Vagina (tissue), 2 donors: ENCODE measurements at places on chromosomes 2 and 18. TPM values are rescaled to one million over a fixed set of nuclear protein-coding genes. Genes with fewer than 3 reads are reported as not detected.

GRHL1 gene
- total RNA-seq, result 126 TPM

BBS5 gene
- total RNA-seq, result 4.7 TPM

RMDN2 gene
- total RNA-seq, result 5.9 TPM

GTF2A1L gene
- 12.8 TPM for total RNA-seq

DNA sequence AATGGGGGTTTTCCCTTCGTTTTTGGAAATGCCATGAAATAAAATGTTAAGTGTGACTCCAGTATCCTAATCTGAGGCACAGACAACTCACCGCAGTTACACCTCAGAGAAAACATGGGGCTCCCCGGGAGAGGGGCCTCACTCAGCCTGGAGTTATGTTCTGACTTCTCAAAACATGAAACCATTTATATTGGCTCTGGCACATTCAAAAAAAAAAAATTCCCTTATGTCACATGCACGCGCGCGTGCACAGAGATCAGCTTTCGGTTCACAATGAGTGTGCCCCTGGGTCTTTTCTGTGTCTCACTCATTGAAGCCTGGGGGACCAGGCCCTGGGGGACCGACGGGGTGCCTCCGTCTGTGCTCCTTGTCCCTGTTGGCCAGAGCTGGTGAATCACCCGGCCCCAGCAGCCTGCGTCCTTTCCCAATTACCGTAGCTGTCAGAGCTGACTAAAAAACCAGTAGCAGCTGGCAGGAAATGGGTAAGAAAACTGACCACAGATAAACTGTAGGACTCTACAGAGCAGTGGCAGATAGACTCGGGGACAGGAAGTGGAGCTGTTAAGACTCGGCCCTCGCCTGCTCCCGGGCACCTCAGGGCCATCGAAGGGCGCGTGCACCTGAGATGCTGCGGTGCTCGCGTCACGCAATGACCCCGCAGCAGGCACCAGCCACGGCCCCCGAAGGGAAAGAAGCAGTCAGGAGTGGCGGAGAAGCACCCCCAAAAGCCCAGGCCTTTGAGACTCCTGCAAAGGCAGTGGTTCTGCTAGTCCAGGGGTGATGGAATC is 138.3 kb upstream of the ID2 start:
- no peaks in the 10 kb centered on the region for H3K36me3 ChIP-seq
- H3K4me1 ChIP-seq, result peaks cover 44% of the 10 kb centered on the region
- no peak overlapping the region for H3K4me3 ChIP-seq
- H3K27ac ChIP-seq, result peak overlapping the region; percentile 47
- no peaks in the 10 kb centered on the region for H3K27me3 ChIP-seq

DNA sequence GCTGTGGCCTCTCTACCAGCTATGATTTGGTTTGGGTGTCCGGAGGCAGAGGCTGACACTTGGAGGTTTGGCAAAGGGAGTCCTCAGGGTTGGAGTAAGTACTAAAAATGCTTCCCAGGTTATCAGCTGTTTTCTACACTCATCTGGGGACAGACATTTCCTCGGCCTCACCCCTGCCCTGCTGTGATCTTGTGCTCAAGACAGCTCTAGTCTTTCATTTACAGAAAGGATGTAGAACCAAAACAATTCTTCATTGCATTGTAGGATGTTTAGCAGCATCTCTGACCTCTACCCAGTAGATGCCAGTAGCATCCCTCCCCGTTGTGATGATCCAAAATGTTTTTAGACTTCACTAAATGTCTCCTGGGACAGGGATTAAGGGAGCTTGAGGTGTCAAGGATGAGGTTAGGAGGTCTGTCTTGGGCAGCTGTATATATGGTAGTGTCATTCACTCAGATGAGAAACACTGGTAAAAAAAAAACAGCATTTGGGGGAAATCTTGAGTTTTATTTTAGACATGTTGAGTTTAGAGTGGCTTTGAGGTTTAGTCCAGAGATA is 26.6 kb downstream of the CD28 start:
- H3K27ac ChIP-seq, result no peak overlapping the region
- no peaks in the 10 kb centered on the region for H3K4me1 ChIP-seq
- no peaks in the 10 kb centered on the region for H3K36me3 ChIP-seq
- H3K4me3 ChIP-seq, result no peak overlapping the region
- no peak for DNase-seq
- no peaks in the 10 kb centered on the region for H3K27me3 ChIP-seq

DNA sequence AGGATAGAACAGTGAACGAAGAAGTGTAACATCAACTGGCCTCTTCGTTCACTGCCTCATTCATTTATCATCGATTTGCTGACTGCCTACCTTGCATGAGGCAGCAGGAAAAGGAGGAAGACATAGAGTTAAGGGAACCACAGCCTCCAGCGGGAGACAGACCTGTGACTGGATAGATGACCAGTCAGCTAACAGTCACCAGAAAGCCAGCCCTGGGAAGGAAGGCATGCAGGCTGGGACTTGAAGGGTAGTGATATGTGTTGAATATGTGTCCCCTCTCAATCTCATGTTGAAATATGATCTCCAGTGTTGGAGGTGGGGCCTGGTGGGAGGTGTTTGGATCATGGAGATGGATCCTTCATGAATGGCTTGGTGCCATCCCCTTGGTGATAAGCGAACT is 58.3 kb downstream of the CTIF start:
- no peak overlapping the region for H3K27ac ChIP-seq
- peaks cover 11% of the 10 kb centered on the region for H3K4me1 ChIP-seq
- no peak overlapping the region for H3K4me3 ChIP-seq

GRCh38 chr2:227308784-227309183 is 16.3 kb upstream of the MFF start:
- no peaks in the 10 kb centered on the region for H3K27me3 ChIP-seq
- DNase-seq, result no peak
- H3K4me1 ChIP-seq, result no peaks in the 10 kb centered on the region

GRCh38 chr2:134583997-134584520 is 134.7 kb downstream of the TMEM163 start:
- DNase-seq, result no peak
- no peaks in the 10 kb centered on the region for H3K36me3 ChIP-seq
- no peak overlapping the region for H3K27ac ChIP-seq

GRCh38 chr2:233068762-233069418 is 8.7 kb downstream of the INPP5D start:
- no peaks in the 10 kb centered on the region for H3K27me3 ChIP-seq
- H3K4me1 ChIP-seq, result peaks cover 6% of the 10 kb centered on the region
- no peak overlapping the region for H3K27ac ChIP-seq
